SK-MEL-5 (cell line): ENCODE measurements at places on chromosomes 13 and 19. TPM values are rescaled to one million over a fixed set of nuclear protein-coding genes. Genes with fewer than 3 reads are reported as not detected.

The ZNF285 gene
- total RNA-seq = 2.6 and 3.6 TPM in 2 replicates

The CEACAM20 gene
- total RNA-seq = not detected in 2 replicates

The SYCN gene
- total RNA-seq = not detected in 2 replicates

The C19orf73 gene
- total RNA-seq = 1.1 and 1.8 TPM in 2 replicates

The C13orf42 gene
- total RNA-seq = not detected in 2 replicates

The NLRP4 gene
- total RNA-seq = 0.11 and 0.55 TPM in 2 replicates

The EDDM13 gene
- not detected in 2 replicates for total RNA-seq

The PGLYRP2 gene
- total RNA-seq = not detected in 2 replicates

- DNase-seq = no peak
Measured at GRCh38 chr13:65834897-65835296, 1395.2 kb downstream of the PCDH9 start.

DNA sequence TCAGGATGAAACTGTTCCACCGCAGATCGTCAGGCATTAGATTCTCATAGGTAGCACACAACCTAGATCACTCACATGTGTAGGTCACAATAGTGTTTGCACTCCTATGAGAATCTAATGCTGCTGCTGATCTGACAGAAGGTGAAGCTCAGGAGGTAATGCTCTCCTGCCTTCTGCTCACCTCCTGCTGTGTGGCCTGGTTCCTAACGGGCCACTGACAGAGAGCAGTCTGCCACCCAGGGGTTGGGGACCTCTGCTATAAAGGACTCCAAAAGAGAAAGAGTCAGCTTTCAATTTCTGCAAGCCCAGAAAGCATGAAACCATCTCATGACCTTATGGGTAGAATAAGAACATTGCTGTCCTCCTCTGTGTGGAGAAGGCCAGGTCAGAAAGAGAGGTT is 43.5 kb upstream of the PCCA start:
- no peak for DNase-seq

DNA sequence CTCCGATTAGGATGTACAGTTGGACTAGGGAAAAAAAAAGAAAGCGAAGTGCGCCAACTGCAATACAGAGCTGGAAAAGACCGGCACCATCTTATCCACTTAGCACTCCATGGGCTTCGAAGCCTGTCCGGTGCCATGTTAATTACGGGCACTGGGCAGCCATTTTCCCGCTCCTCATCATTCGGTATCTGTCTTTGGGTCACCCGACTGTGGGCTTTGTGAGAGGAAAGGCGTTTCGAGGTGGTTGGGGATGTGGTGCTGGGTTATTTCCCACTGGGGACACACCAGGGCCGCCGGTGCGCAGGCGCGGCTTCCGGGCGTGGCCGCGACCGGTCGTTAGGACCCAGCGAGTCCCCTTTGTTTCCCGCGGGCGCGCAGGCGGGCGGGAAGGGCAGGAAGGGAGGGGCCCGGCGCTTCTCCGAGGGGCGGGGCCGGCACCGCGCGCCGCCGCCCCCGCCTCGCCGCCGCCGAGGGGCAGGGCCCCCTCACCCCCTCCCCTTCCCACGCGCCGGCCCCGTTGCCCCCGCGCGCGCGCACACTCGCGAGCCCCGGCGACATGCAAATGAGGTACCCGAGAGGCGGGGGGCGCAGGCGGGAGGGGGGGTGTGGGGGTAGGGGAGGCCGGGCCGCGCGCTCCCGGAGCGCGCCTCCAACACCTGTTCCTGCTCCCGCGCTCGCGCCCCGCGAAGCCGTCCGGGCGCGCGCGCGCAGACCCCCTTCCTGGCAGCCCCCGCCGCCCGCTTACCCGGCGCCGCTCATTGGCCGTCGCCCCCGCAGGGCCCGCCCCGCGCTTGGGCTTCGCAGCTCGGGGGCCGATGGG is at the start of gene ZNF524:
TSS of gene ZNF524 (plus strand) at position 447 of the 820 bp plus-strand sequence. CDS start 1,825 bp downstream, outside the sequence.
- peak; percentile 89 for DNase-seq

GRCh38 chr13:30581582-30581981 is 36.1 kb upstream of the USPL1 start:
- DNase-seq = peak; percentile 61

- no peak for DNase-seq
Measured at GRCh38 chr19:10290357-10290875, 664 bp downstream of the ICAM5 start.

DNA sequence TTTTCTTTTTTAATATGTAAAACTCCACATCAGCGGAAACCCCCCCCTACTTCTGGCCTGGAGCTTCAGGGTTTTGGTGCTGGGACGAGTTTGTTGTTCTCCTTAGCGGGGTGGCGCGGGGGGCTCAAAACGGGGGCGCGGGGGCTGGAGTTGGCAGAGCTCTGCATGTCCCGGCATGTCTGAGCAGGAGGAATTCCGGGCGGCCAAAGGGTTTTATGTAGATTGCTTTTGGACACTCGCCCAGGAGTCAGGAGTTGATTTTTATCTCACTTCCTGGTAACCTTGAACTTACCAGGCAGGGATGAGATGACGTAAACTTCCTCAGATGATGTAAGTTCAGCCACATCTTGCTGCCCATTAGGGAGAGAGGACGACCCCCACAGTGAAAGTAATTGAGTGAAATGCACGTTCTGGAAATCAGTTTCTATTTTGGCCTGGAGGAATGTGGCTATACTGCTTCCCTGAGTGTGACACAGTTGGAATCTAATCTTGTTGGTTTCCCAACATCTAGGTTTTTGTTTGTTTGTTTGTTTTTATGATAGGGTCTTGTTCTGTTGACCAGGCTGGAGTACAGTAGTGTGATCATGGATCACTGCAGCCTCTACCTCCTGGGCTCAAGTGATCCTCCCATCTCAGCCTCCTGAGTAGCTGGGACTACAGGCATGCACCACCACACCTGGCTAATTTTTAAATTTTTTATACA is 21.0 kb upstream of the GDF15 start:
- DNase-seq = peak; percentile 97

- DNase-seq = no peak
Measured at GRCh38 chr19:17790059-17790780, 4.7 kb upstream of the B3GNT3 start.

DNA sequence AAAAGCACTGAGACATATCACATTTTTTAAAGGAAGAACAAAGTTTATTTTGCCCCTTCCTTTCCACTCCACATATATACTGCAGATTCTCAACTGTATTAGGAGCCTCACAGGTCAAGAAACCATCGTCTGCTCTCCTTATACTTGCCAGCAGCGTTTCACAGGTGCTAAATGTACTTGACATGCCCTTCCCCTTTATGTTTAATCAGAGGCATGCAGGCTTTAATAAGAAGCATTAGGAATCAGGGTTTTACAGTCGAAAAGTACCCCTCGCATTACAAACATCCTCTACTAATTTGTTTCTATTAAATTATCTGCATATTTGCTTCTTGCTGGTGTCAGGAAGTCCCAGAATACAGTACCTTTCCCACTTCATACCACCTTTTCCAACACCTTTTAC is 3.7 kb upstream of the RAP2A start:
- DNase-seq = no peak

DNA sequence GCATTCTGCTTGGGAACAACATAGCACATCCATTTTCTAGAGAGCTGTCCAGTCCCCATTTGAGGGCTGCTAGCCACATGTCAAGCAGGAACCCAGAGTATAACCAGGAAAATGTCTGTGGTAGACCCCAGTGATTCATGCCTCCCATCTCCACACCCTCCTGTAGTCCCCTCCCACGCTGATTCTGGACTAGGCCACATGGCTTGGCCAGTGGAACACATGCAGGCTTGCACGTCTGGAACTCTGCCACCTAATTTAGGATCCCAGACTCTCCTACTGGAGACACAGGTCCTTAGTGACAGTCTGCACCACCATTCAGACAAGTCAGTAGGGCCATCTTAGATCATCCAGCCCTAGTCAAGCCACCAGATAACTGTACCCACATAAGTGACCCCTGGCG is 149.8 kb downstream of the ZIC5 start:
- no peak for DNase-seq

GRCh38 chr19:3687774-3688706 is 12.2 kb downstream of the PIP5K1C start:
- no peak for DNase-seq

DNA sequence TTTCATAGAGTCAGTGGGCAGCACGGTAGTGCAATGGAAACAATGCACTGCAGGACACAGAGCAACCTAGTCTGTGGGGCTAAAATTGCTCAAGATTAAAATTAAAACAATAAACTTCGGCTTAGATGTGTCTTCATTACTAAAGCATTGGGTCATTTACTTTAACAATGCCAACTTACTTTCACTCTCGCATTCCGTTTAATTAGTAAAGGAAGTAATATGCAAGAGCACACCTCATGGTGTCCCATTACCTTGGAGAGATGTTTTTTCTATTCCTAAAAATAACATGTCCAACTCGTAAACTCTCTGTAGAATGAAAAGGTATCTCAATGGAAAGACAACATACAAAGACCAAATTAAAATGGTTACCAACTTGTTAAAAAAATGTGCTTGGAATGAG is 738.4 kb downstream of the PCDH17 start:
- no peak for DNase-seq

- DNase-seq = no peak
Measured at GRCh38 chr19:55400281-55401087, 7.1 kb downstream of the UBE2S start.

- no peak for DNase-seq
Measured at GRCh38 chr13:43289470-43290255, 266.3 kb downstream of the DNAJC15 start.

DNA sequence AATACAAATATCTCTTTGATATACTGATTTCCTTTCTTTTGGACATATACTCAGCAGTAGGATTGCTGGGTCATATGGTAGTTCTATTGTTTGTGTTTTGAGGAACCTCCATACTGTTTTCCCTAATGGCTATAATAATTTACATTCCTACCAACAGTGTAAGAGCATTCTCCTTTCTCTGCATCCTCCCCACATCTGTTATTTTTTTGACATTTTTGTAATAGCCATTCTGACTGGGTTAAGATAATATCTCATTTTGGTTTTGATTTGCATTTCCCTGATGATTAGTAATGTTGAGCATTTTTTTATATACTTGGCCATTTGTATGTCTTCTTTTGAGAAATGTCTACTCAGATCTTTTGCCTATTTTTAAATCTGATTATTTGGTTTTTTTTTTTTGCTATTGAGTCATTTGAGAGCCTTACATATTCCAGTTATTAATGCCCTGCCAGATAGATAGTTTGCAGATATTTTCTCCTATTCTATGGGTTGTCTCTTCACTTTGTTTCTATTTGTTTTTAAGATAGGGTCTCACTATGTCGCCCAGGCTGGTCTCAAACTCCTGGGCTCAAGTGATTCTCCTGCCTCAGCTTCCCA is 95.7 kb downstream of the FNDC3A start:
- no peak for DNase-seq

DNA sequence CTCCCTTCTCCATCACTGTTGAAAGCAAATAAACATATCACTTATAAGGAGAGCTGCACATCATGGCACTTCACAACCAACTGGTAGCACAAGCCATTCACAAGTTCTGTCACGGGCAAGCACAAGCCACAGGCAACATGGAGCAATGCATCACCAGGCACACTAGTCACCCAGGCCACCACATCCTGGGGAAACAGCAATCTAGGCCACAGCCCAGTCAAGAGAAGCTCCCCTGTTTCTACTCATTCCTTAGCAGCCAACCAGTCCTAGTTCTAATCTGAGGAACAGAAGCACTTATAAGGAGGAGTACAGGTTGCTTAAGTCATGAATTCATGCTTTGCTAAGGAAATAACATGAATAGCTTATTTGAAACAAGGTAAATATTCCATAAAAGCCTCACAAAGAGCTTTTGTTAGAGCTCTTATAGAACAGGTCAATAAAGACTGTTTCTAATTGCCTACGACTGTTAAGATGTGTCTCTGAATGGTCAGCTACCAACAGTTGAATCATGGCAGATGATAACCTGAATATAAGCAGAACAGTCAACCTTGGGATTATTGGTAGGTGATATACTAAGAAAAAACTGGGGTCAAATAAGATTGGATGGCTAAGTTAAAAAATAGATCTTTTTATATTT is 169.0 kb downstream of the TBC1D4 start:
- no peak for DNase-seq

DNA sequence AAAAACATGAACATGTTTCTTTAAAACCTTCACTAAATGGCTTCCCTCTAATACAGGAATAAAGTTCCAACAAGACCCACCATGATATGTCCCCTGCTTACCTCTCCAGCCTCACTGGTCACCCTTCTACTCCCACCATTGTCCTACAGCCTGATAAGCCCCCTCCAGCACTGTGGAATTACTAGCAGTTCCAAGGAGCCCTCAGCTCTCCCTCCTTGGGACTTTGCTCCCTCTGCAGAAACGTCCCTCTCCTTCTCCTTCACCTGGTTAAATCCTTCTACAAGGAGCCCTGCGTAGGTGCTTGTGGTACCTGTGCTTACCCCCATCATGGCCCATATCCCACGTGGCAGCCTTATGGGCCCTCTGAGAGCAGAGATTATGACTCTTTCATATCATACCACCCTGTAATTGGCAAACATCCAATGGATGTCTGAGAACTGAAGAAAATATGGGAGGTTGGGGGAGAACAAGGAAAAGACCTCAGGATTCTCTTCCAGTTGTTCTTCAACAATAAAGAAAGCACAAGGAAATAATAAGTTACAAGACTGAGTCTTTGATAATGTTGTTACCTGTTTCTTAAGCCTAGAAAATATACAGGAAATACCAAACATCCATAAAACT is 26.1 kb upstream of the DOCK9 start:
- DNase-seq = no peak

- DNase-seq = no peak
Measured at GRCh38 chr19:31906111-31906871, 439.1 kb upstream of the ZNF507 start.

DNA sequence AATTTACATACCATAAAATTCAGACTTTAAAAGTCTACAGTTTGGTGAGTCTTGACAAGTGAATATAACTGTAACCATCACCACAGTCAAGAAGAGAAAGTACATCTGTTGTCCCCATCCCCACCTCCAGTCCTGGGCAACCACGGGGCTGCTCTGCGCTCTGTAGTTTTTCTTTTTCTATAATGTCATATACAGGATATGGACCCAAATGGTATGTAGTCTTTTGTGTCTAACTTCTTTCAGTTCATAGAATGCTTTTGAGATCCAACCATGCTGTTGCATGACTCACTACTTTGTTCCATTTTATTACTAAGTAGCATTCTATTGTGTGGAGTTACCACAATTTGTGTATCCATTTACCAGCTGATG is 103.9 kb downstream of the DOCK9 start:
- no peak for DNase-seq
